K562 (cell line): ENCODE measurements at places on chromosomes 6 and 20.
A peak's percentile ranks its signal among the peaks of the same experiment; 100 is the strongest.

GRCh38 chr6:16793828-16794412, 32.7 kb upstream of the ATXN1 start:
- DNase-seq = no peak

GRCh38 chr6:78561015-78561414, 306.3 kb upstream of the IRAK1BP1 start:
- no peak for DNase-seq

GRCh38 chr20:31972471-31973021, 4.6 kb downstream of the XKR7 start:
- no peak for DNase-seq

- peak; percentile 39 for DNase-seq
Measured at GRCh38 chr6:118709859-118710350, 58.5 kb upstream of the CEP85L start.

GRCh38 chr6:11586117-11586516, 48.6 kb downstream of the TMEM170B start:
- DNase-seq = no peak

GRCh38 chr20:20780127-20780824, 67.8 kb upstream of the RALGAPA2 start:
- no peak for DNase-seq
